ENCODE measurements at places on chromosomes 16 and 17.
A peak's percentile ranks its signal among the peaks of the same experiment; 100 is the strongest.

DNA sequence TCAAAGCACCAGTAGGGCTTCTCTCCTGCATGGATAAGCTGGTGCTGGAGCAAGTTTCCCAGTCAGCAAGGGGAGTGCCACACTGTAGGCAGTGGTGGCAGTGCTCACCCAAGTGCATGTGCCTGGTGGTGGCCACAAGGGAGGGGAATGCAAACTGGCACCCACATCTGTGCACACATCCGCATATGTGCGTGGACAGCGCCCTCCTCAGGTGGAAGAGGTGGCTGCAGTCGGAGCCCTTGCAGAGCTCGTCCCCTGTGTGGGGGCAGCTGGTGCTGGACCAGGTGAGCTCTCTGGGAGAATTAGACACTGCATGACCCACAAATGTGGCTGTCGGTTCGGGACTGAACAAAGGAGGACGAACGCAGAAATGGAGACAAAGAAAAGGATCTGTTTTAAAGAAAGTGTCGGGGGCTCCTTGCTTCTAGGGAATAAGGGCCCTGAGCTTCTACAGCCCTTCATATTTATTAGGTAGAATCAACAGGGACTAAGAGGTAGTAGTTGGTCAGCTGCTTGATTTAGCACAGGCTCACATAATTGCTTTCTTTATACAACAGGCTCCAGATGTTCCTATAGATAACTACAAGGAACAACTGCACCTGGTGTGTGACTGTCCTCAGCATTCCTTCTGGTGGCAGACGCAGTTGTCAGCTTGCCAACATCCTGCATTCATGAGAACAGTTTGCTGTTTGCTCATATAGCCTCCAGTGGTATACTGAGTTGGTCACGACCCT lies 5.3 kb upstream of the ZNF689 start:
- DNase-seq, result peak; percentile 70

- DNase-seq, result peak; percentile 36
Measured at GRCh38 chr17:42067371-42068091, 17.1 kb upstream of the C17orf113 start.

DNA sequence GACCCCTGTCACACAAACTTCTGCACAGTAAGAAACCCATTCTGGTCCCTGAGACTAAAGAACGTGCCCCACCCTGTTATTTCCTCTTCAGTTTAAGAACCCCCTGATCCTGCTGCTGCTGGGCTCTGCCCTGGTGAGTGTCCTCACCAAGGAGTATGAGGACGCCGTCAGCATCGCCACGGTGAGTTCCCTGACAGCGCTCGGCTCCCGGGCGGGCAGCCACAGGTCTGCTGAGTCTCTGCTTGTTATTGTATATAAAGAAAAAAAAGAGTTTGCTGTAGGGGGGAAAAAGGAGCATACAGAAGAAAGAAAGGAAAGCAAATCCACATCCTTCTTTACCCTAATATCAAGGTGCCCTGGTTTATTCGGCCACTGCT lies 40.0 kb downstream of the ATP2C2 start:
- no peak for DNase-seq

DNA sequence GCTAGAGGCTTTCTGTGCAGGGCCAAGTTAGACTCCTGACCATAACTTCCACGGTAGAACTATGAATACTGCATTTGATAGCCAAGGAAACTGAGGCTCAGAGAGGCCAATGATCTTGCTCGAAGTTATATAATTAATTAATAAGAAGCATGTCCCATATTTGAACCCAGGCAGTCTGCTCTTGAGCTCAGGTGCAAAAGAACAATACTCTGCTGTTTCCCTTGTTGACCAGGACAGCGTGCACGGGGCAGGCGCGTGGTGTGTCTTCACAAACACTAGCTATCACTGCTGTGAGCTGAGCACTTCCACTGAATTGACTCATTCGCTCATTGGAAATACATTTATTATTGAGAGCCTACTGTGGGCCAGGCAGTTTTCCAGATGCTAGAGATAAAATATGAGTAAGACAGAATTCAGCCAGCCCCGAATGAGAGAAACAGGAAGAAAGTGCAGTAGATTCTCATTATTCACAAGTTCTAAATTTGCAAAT lies 1.6 kb downstream of the CHD9 start:
- DNase-seq, result no peak

- DNase-seq, result peak; percentile 59
Measured at GRCh38 chr16:1877804-1878203, 5.8 kb upstream of the MEIOB start.

- peak; percentile 38 for DNase-seq
Measured at GRCh38 chr16:89924925-89925307, 1.8 kb downstream of the TUBB3 start.

DNA sequence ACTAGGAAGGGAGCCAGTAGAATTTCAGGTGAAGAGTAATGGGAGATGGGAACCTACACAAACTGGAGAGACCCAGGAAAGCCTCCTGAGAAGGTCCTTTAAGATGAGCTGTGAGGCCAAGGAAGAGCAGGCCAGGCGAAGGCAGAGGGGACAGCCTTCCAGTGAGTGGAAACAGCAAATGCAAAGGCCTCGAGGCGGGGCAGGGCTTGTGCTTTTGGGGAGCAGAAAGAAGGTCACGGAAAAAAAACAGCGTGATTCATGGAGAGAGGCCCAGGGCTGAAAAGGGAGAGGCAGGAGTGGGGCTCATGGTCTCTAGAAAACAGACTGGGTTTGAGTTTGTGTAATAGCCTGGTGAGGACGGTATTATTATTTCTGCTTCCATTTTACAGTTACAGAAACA lies 386.5 kb upstream of the ASIC2 start:
- DNase-seq, result no peak

DNA sequence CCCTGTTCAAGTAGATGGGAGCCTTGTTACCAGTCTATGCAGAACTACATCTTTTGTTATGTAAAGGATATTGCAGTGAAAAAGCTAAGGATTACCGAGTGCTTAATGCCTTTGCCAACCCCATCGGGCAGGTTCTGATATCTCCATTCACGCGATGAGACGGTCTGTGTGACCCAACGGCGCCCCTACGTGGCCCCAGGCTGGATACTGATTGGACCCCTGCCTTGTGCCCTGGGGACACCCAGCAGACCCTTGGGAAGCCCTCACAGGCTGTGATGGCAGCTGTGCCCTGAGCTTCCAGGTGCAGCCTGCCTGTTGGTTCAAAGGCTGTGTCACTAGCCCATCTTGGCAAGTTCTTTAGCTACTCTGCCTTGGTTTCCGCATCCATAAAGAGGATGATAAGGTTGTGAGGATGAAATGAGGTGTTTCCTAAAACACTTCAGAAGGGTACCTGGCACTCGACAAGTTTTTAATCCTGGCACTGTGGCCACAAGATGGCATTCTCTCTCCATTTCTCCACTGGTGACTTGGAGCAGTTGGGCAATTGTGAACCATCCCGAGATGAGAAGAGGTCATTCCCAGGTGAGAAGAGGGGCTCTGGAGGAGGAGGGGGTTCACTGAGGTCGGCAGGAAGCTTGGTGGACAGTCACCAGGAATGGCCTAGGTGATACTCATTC lies 33.6 kb downstream of the HAPSTR1 start:
- DNase-seq, result no peak

Data from NCI-H345 (cell line).